ENCODE measurements at places on chromosomes 5 and 9.

DNA sequence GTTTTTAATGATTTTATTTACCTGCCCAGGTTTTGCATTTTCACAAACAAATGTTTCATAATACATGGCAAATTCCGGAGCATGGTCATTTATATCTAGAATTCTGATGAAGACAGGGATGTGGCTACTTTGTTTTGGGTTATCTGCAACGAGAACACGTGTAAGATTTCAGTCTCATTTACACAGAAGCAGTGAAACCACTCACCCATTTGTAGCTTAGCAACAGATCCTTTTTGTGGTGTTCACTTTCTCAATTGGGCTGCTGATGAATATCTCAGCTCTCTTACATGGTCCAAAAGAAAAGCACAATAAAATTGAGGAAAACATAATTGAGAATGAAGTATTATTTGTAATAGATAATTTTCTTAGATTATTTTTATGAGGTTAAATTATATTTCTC is 148.6 kb downstream of the CDH9 start:
- no peak for ATAC-seq

DNA sequence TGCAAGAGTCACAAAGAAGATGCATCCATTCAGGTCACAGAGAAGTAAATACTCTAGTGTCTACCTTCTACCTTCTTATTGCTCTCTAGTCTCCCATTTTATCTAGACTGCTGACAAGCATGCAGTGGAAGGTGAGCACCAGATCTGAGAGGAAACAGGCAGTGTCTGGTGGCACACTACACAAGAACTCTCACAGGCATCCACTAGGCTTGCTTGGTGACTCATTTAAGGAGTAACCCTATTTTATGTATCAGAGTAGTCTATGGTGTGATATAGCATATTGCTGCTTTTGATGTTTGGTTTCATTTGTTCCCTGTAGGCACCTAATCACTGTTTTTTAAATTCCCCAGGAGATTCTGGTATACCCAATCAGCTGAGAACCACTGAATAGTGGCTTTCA is 1.6 kb upstream of the THBS4 start:
- ATAC-seq: peak; percentile 64

DNA sequence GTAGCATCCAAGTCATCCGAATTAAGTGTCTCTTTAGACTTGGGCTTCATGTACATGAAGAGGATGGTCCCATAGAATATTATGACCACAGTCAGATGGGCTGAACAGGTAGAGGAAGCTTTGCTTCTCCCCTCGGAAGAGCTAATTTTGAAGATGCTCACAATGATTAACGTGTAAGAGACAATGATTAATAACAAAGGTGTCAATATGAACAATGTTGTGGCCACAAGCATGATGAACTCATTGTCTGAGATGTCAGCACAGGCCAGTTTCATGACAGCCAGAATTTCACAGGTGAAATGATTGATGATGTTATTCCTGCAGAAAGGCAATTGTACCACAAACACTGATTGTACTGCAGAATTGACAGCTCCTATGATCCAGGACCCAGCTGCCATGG is 626 bp downstream of the OR13C2 start:
- no peak for ATAC-seq

- no peak for ATAC-seq
These were observed 501.2 kb downstream of the ZNF608 start for GRCh38 chr5:124245276-124245675.

- peak; percentile 57 for ATAC-seq
These were observed 3.0 kb upstream of the ERGIC1 start for GRCh38 chr5:172830876-172831662.

DNA sequence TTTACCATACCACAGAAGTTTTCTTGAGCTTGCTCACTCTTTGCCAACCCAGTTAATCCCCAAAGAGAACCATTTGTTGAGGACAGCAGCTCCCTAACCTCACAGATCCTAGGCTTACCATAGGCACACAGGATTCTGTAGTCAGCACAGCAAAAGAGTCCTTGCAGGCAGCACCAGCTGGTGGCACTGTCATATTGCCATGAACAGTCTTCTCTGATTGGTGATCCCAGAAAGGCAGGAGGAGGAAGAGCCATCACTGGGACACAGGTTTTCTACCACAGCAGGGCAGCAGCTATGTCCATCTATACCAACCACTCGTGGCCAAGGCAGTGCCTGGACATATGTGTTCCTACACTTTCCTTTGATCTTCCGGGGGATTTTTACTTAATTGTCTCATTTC is 297.1 kb upstream of the CD180 start:
- no peak for ATAC-seq

DNA sequence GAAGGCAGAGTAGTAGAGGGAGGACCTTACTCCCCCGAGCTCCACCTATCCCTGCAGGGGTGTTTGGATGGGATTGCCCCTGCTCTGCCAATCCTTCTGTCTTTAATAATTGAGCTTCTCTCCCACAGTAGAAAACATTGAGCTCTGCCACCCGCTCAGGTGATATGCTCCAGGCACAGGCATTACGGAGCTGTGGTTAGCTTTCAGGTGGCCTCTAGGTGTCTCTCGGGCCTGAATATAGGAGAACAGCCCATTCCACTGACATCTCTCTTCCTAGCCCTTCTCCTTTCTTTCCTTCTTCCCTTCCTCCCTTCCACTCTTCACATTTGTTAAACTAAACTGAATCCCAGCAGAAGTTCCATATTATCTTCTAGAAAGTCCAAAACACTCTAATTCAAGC is 203.4 kb downstream of the SYK start:
- no peak for ATAC-seq

DNA sequence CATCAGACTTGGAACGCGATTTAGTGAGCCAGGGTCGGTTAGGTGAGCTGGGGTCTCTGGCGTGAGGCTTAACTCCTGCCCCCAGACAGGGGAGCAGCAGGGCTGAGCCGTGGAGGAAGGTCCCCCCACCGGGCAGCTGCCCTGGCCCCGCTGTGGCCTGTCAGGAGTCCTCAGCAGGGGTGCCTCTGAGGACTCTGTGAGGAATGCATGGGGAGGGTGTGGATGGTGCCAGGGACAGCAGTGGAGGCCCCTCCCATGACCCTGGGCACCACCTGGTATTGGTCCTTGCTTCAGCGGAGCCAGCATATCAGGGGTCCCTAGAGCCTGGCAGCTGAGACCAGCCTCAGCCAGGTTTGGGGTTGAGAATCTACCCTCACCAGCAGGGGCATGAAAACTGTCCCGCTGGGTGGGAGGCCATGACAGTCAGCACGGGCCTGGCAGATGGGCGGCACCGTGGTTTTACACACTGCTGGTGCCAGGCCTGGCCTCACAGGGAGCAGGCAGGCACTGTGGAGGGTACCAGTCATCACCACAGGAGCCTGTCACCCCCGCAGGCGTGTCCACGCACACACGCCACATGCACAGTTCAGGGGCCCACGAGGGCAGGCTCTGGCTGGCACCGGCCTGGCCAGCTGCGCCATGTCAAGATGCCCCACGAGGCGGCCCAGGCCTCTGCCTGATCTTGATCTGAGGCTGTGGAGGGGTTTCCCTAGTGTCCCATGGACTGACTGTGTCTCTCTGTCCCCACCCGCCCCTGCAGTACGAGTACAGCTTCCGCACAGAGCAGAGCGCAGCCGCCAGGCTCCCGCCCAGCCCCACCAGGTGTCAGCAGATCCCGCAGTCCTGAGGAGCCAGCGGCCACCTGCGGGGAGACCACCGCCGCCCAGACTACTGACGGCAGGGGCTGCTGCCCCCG is 111.1 kb upstream of the LMX1B start:
- no peak for ATAC-seq

- no peak for ATAC-seq
These were observed 1071.9 kb upstream of the ARRDC3 start for GRCh38 chr5:92455011-92455410.

GRCh38 chr9:85586684-85587083 is 155.1 kb downstream of the AGTPBP1 start:
- no peak for ATAC-seq

DNA sequence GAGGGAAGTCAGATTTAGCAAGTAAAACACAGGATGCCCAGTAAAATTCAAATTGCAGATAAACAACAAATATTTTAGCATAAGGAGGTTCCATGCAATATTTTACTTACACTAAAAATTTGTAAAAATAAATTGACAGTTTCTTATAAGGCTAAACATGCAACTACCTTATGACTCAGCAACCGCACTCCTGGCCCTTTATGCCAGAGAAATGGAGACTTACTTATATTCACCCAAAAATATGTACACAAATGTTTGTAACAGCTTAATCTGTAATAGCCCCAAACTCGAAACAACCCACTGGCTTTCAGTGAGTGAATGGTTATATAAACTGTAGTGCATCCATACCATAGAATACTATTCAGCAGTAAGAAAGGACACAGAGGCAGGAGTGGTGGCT is 28.6 kb upstream of the TRIM14 start:
- ATAC-seq: peak; percentile 45

DNA sequence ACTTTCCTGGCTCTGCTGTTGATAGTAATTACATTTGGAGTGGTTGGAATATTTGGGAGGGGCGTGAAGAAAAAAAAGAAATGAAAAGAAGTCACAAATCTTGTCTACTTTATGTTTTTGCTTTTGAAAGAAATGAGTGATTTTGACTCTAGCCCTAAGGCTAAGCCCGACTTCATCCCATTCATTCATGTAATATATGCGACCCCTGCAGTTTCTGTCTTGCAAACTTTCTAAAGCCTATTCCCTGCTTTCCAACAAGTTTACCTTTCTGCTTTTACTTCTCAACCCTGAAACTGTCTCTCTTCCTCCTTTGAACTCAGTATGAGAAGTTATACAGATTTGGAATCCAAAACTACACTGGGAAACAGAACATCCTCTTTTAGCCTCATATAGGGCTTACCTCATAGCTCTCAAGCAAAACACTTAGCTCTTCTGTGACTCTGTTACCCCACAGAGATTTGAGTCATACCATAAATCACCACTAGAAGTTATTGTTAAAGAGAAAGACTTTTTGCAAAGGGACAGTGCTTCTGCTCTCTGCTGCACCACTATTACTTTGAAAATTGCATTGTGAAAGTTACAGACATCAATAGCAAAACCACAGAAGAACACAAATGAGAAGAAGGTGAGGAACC is 1.6 kb downstream of the CFAP95 start:
- peak; percentile 51 for ATAC-seq

DNA sequence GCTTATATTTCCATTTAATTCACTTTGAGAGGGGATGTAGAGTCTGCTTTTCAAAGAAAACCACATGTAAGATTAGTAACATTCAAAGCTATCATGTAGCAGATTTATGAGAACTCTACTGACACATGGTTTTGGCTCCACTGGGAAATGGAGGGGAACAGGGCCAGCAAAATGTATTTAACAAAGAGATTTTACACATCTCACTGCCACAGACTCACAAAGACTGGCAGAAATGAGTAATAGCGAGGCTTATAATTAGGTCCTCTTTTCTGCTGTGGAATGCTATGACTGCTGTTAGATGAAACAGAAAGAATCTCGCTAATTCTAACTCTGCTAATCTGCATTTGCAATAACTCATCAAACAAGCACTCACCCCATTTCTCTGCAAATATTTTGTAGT is 4.5 kb downstream of the DAP start:
- ATAC-seq: peak; percentile 11

DNA sequence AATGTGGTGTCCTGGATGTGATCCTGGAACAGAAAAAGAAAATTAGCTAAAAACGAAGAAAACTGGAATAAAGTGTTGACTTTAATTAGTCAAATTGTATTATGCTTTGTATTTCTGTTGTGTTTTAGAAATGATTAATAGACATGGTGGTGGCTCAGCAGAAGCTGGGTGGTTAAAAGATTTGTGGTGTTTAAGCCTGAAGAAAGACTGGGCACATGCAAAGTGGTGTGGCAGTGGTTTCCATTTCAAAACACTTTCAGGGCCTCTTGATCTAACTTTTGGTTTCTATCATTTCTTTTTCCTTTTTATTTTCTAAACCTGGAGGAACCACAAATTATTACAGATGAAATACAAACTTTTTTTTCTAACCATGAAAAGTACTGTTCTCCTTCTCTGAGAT is 44.1 kb downstream of the ADGRV1 start:
- no peak for ATAC-seq

DNA sequence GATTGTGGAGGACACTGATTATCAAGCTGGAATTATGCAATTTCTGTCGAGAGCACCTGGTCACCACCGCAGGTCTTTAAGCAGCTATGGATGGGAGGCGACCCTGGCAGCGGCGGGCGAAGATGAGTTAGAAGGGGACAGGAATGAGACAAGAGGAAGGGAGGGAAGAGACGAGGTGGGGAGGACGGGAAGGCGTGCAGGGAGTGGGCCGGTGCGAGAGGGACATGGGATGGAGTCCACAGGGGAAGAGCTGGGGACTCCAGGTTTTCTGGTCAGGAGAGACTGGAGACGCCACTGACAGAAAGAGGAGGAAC is 192.3 kb downstream of the MELK start:
- ATAC-seq: no peak

DNA sequence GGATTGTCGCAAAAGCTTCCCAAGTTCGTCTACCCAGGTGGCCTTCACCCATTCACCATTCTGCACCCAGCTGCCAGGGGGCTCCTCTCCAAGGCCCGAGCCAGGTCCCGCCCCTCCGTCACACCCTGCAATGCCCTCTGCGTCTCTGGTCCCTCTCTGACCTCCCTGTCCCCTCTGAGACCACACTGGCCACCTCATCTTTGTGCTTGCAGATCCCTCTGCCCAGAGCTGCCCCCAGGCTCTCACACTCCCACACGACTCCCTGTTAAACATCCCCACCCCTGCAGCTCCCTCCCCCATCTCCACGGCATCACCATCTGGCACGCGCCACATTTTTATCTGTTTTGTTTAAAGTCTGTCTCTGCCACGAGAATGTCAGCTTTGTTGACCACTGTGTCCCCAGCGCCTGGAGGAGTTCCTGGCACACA is 243.6 kb downstream of the PBX3 start:
- no peak for ATAC-seq

DNA sequence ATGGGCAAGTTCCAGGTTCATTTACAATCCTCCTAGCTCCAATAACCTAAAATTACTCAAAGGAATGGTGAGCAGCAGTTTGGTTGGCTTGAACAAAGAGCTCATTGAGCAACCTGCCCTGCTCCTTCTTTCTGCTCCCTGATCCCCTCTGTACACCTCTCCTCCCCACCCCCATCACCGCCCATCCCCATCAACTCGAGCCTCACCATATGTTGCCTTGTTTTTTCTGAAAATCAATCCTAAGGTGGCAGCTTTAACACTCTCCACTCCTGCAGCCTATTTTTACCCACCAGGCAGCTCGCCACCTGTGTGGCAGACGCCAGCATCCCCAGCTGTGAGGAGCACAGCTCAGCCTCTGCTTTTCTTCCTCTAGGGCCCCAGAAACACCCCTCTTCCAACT is 533.4 kb upstream of the BRINP1 start:
- no peak for ATAC-seq

Measured in activated T-helper 17 cell treated with anti-CD3 and anti-CD28 coated beads, Interleukin-2, amount 50 U/mL, for 72 hours (primary cell).